NCI-H146 (cell line): ENCODE measurements at places on chromosomes 7 and 10.

DNA sequence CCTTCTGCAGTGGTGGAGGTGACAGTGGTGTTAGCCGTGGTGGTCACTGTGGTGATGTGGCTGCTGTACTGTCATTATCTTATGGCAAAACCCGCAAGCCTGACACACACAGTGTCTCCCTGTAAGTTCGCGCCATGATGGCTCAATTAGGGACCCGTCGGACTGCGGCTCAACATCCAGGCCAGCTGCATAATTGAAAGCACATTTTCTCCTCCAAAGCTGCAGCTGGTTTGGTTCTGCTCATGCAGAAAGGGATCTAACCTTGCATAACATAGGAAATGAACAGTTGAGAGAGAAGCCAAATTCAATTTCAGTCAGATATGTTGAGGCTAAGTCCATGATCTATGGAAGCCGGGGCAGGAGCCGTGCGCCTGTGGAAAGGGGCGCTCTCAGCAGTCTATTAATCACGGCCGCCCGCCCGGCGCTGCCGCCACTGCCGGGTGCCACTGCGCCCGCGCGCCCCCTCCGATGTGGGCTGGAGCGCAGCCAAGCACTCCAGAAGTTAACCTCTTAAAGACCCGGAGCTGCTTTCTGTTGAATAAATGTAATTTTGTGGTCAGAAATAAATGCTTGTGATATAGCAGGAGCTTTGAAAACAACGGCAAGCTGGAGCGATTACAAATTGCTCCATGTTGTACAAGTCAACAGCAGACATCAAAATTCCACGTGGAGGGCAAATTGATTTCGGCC, 227.7 kb downstream of the CUX1 start:
- DNase-seq, result peak; percentile 42

DNA sequence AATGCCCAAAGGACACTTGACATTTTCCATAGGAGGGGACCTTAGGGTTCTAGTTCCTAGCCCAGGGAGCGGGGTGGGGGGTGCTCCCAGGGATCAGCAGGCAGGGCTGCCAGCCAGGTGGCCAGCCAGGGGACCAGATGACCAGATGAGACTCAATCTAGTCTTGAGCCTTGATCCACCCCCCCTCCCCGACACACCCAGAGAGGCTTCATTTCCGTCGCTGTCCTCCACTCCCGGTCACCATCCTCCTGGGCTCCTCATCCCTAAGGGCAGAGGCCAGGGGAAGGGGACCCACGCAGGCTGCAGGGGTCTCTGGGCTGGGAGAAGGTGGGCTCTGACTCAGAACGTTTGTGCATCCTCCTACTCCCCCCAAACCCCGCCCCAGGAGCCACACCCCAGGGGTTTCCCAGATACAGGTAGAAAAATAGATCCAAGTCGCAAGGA, 1.0 kb downstream of the STX1A start:
- no peak for DNase-seq

DNA sequence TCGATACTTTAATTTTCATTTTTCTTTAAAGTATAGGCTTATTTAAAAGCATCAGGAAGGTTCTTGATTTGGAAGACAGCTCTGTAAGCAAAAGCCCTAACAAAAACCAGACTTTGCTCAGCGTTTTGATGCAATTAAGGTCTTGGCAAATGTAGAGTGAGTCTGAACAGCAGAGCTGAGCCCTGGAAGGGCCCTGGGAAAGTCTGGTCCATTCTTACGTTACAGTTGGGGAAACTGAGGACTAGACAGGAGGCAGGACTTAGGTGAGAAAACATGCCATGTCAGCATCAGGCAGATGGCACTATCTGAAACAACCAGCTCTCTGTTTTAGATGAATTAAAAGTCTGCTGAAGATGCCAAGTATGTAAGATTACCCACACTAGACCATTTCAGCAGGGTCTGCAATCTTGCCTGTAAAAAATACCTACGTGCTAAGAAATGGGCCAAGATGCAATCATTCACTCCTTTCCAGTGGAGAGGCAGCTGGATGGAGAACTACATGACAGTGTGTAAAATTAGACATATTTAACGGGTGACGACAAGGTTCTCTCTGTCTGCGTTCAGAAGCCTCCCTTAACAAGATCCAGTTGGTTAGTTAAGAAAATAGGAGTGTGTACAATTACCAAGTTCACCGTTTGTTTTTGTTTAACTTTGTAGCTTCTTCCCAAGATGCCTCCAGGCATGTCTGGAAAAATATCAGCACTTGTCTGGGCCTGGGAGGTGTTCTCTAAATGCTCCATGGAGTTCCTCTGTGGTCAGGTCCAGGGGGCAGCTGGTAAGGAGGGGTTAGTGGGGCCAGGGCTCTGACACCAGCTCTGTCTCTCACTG, 502.3 kb upstream of the ZMIZ1 start:
- DNase-seq, result peak; percentile 34

DNA sequence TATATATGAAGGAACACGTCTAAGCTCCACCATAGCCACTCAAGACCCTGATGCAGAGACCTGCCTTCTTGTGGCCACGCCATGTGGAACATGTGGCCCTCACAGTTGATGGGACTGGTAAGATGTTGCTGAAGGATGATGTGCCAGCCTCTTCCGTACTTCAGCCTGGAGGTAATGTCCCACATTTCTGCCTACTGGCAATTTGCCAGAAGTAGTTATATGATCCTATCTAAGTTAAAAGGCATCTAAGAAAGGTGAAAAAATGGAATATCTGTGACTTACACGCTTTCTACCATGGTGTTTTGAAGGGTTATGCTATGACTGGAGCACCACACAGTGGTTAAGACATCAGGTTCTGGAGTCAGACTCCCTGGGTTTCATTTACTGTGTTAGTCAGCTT, 948.7 kb upstream of the GHITM start:
- no peak for DNase-seq

DNA sequence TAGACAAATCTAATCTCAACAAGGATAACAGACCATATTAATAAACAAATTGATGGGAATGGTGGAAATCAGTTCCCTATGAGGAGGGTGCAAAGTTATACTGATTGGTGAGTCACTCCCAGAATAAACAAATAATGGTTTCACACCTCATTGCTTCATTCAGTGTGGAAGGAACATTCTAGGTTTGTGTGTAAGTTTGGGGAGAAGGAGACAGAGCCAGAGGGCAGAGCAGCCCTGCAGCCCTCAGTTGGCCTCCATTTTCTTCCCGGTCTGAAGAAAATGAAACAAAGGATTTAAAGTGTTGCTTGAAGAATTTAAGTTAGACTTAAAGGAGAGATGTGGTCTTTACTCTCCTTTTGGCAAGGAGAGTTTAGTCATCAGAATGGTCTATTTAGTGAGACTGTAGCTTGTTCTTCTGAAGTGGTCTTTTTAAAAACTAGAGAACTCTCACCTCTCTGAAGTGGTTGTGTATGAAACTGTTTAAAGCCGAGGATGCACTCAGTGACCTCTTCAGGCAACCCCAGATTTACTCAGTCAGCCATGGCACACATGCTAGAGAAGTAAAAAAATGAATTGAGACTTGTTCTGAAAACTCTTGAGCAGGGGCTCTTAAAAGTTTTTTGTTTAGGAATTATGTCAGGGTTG, 27.2 kb downstream of the IKZF1 start:
- DNase-seq, result no peak

- no peak for DNase-seq
Measured at GRCh38 chr7:102306916-102307677, 20.4 kb downstream of the SH2B2 start.

DNA sequence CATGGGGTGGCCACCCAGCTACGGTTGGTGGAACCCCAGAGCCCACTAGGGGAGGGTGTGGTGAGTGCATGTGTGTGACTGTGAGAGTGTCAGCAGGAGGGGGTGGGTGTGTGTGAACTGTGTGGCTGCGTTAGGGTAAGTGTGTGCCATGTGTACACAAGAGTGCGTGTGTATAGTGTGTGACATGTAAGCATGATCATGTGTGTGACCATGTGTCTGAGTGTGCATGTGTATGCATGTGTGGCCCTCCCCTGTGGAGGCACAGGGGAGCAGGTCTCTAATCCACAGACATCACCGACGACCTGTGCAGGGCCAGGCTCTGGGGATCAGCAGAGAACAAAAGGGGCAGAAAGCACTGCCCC, 3.5 kb upstream of the CFAP46 start:
- no peak for DNase-seq

- DNase-seq, result no peak
Measured at GRCh38 chr10:90199093-90199492, 497.7 kb downstream of the KIF20B start.

- DNase-seq, result no peak
Measured at GRCh38 chr7:128841921-128842673, 11.9 kb downstream of the FLNC start.

DNA sequence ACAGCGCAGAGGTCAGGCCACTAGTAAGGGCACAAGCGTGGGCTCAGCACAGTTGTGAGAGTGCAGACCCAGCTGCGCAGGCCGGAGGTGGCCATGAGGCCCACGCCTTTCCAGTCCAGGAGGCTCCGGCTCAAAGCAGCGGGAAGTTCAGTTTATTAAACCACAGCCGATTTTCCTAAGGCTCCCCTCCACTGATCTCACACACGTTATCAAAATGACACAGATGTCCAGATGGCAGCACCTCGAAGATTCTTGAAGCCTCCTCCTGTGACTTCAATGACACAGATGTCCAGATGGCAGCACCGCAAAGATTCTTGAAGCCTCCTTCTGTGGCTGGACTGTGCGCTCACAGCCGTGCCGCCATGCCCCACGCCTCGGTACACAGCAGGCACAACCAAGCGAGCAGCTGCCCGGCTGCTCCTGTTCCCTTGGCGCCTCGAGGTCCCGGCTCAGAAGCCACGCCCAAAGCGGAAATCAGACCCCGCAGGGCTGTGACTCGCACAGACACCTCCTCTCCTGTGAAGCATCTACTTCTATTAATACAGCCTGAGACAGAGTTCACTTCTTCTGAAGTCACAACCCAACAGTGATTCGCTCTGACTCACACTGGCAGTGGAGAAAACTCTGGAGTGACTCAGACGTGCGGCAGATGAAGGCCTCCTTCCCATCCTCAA, 122.7 kb downstream of the MAD1L1 start:
- no peak for DNase-seq

DNA sequence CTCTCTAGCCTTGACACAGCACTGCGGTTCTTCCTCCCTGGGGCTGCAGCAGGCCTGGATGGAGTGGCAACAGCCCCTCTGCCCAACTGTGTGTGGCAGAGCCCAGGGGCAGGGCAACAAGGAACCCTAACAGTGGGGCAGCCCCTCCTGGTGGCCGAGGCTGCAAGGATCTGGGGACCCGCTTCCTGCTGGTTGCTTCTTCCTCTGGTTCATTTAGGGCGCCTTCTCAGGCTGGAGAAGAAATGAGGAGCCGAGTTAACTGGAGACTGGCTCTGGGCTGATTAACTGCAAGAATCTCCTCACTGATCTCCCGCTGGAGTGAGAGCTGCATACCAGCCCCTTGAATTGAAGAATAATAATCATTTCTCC, 80.1 kb upstream of the EMX2 start:
- DNase-seq, result no peak

- DNase-seq, result no peak
Measured at GRCh38 chr7:140330128-140330527, 68.2 kb downstream of the SLC37A3 start.

GRCh38 chr10:75841266-75841665, 409.8 kb downstream of the LRMDA start:
- no peak for DNase-seq

- peak; percentile 21 for DNase-seq
Measured at GRCh38 chr10:103575416-103576075, 82.0 kb downstream of the NEURL1 start.

DNA sequence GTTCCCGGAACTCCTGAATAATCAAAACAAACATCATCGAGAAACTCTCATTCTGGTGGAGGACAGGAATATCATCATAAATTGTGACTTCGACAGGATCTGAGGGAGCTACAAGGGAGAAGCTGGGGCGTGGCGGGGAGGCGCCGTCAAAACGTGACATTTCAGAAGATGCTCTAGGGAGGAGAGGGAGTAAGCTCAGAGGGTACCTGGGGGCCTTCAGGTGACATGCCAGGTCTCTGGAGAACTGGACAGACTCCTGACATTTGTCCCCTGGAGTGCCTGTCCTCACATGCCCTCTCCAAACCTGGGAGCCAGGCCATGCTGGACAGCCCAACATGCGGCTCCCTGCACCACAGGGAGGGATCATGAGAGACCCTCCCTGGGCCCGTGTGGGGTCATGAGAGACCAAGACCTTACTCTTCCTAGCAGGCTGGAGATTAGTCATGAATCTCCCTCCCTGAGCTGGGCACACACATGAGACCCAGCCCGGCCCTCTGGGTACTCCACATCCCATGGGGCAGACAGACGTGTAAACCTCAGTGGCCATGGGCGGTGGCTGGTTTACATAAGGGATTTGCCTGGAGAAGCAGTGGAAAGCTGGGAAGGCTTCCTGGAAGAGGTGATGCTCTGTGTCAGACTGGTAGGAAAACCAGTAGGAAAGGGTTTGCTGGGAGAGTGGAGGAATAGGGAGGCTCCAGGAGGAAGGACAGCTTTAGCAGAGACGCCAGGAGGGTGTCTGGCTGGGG, 81.0 kb downstream of the MYL10 start:
- DNase-seq, result no peak

DNA sequence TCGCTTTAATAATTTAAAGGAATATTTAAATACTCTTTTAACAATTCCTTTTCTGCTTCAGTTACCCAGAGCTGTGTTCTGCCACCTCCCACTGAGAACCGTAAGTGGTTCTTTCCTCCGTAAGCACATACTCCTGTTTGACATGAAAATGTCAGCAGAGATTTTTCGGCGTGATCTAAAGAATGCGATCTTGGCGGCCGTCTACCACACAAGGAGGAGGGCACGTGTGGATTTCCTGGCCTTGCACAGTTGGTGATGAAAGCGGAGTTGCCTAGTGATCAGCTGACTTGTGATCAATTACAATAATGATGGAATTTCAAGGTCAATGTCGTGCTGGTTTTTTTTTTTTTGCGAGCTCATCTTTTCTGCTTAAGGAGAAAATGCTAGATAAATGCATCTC, 35.6 kb upstream of the INSIG1 start:
- no peak for DNase-seq

DNA sequence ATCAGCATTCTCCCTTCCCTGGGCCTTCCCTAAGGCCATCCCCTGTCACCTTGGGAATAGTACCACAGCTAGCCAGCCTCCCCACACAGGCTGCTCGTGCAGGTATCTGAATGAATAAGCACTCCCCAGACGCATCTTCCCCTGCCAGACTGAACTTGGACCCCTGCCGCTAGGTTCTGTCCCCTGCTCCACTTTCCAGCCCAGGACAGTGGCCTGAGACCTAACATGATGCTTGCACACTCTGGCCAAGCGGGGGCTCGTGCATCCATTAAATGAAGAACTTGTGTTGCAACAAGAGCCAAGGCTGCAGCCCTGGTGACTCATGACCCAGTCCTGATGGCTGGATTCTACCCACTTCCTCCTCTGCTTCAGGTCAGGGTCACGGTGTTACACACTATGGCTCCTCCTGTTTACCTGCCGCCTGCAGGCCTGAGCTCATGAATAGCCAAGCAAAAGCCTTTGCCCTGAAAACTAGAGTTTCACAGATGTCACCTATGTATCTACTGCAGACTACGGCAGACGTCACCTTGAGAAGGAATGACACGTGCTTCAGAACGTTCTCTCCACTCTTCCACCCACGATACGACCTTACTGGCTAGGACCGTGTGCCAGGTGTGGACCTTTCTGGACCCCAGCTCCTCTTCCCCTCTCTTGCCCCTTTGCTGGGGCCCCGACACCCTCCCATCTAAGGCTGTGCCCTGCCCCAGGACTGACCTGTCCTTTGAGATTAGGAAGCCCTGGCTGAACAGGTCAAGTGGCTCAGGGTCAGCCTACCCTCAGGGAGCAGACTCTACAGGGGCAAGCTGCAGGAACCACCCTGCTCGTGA, 6.5 kb downstream of the ASB13 start:
- DNase-seq, result no peak
